ENCODE measurements at places on chromosomes 11 and 22.

- DNase-seq, result no peak
Observed at GRCh38 chr22:44196241-44196640, 15.5 kb downstream of the PARVG start.

DNA sequence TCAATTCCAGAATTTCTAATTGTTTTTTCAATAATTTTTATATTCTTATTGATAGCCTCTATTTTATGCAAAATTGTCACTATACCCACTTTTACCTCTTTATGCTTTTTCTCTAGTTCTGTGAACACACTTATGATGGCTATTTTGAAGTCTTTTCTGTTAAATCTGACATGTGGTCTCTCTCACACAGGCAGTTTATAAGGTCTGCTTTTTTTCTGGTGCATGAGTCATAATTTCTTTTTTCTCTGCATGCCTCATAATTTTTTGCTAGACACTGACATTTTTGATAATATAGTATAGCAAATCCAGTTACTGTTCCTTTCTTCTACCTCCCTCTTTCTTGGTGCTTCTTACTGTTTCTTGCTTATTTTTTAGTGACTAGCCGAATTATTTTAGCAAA is 36.0 kb downstream of the ZBTB44 start:
- DNase-seq, result no peak

GRCh38 chr11:129375751-129376657 is at the start of gene BARX2:
TSS of gene BARX2 (plus strand) at chr11:129375848. CDS start at chr11:129376036, 188 bp downstream.
- no peak for DNase-seq

DNA sequence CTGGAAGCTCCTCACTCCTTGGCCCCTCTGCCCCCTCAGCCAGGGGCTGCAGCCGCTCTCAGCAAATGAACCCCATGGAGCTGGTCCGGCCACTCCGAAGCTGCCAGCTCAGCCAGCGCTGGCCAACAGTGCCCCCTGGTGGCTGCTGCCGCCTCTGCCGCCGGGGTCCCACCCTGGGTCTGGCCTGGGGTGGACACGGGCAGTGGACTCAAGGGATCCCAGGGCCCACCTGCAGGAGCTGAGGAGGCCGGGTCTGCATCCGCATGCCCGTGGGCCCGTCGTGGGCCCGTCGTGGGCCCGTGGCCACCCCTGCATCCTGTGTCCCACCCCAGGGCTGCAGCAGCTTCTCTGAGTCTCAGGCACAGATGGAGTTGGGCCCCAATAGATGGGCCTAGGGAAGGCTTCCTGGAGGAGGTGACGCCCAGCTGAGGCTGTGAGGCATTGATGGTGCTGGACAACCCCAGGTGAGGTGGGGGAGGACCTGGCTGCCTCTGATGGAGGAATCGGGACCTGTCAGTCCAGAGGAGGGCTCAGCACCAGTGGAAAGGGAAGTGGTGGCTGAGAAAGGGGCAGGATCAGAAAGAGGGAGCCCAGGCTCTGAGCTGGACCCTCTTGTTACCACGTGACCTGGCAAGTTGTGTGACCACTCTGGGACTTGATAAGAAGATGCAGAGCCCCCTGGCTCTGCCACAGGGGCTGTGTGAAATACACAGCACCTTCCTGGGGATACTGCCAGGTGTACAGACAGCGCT is 522.3 kb downstream of the BRD1 start:
- DNase-seq, result peak; percentile 13

- no peak for DNase-seq
Observed at GRCh38 chr22:23122992-23123803, 18.6 kb downstream of the RSPH14 start.

GRCh38 chr22:42929838-42930155 is 72.7 kb upstream of the ARFGAP3 start:
- DNase-seq, result no peak

DNA sequence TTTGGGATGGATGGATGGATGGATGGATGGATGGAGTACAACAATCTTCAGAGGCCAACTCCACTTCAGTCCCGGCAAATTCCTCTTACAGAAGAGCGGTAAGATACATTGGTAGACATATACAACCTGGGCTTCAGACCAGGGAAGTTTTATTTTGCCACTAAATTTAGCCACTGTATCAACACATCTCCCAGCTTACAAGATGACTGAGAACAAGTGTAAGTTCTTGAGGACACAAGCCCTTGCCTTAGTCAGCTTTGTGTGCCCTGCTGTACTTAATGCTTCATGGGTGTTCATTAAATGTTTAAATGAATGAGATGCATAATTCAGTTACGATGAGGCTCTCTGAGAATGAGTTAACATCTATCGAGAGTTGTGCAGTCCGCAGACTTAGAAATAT is 127.7 kb downstream of the COMMD9 start:
- no peak for DNase-seq

DNA sequence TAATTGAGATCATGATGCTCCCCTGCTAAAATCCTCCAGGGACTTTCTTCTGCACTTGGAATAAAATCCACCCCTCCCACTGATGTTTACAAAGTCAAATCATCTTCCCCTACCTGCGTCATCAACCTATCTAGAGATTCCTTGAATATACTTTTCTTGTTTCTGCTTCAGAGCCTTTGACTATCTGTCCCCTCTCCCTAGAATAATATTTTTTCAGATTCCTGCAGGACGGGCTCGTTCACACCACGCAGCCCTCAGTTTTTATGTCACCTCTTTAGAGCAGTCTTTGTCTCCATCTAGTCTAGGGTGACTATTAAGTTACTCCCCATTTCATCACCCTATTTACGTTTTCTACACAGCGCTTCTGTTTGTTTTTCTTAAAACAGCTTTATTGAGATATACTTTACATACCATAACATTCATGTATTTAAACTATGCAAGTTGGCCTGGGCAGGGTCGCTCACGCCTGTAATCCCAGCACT is 94.8 kb upstream of the SESN3 start:
- DNase-seq, result peak; percentile 54

DNA sequence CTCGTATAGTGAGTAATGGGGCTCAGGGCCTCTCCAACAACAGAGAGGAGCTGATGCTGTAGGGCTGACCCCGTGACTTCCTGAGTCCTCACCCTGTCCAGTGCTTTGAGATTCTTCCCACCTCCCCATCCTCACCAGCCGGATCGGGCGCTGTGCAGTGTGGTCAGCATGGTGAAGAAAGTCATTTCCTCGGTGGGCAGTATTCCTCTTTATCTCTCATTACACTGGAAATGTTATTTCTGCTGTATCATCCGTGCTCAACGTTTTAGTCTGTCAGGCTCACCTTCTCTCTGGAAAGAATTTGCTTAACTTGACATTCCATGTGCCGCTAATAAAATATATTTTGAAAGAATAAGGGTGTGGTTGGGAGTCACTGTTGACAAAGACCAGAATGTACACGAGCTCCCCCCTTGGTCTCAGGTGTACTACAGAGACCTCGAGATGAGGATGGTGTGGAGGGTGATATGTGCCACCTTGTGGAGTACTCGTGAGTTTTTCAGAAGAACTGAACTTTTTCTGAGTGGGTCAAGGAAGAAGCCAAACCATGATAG is 25.7 kb upstream of the SCGB1A1 start:
- no peak for DNase-seq

- no peak for DNase-seq
Observed at GRCh38 chr22:36077271-36077670, 48.6 kb upstream of the RBFOX2 start.

DNA sequence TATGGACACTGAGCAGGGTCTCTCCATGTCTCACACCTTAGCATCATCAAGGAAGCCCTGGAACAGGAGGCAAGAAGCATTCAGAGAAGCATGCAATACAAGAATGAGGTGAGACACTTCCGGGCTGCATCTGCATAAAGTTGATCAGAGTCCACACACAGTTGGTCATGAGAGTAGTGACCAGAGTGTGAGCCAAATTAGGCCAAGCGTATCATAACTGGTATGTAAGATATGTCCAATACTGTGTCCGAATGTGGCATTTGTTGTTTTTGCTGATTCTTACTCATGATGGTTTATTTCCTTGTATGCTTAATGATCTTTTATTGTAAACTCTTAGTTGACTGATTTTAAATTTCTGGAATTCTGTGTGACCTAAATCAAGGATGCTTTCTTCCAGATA is 315.7 kb downstream of the INSC start:
- DNase-seq, result no peak

- no peak for DNase-seq
Observed at GRCh38 chr11:46050003-46050461, 71.2 kb downstream of the PHF21A start.

DNA sequence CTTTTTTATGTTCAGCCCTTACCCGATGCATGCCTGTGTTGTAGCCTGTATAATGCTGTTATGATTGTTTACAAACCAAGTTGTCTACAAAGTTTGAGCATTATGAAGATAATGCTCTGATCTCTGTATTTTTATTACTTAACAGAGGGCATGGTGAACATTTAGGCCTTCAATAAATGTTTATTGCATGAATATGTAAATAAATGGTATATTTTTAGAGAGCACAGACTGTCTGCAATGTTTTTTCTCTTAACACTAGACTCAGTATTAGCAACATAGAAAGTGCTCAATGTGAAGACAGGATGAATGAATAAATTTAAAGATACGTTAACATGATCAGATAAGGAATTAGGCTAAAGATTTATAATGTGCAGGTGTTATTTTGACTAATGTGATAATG is 130.9 kb downstream of the UVRAG start:
- DNase-seq, result no peak

DNA sequence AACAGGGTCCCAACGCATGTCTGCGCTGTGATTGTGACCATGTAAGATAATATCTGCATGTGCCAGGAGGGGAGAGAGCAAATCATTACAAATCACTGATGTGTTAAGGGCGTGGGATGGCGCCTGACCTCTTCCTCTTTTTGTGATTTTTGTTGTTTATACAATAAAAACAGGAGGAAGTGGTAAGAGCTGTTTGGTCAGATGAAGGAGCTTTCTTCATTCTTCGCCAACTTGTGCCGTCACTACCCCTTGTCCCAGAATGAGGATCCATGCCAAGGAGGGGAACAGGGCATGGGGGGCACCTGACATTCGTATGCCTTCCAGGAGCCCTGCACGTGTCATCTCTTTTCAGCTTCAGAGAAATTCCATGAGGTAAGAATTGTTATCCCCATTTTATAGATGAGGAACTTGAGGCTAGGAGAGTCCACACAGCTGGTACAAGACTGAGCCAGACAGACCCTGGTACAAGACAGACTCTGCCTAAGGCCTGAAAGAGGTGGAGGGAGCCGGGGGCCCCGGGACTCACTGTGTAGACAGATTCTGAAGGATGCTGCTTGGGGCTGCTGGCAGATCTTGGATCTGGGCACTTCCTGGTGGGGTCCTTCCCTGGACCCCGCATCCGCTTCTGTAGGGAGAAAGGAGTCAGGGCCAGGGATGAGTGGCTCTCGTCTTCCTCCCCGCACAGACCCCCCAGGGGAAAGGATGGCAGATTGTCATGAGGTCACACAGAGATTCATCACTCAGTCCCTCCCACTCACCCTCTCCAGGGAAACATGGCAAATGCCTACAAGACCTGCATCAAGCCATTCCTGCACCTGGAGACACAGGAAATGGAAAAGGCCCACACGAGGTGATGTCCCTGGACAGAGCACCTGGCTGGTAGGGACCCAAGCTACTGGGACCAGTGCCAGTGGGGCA is 34.6 kb downstream of the NFAM1 start:
- no peak for DNase-seq

DNA sequence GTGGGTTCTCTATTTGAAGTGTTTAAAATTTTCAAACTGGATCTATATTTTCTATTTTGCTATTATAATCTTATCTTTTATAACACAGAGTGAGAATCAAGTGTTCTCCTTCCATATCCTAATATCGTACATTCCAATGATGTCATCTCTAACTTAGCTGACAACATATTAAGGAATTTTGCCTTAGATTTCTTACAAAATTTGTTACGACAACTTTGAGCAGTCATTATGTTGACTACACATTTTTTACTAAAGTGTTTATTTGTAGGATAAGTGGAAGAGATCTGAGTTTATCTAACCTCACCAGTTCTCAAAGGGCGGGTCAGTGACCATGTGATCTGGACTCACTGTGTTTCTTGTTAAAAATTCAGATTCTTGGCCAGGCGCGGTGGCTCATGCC is 12.7 kb downstream of the BTG4 start:
- no peak for DNase-seq

GRCh38 chr22:33648478-33648877 is 271.8 kb downstream of the LARGE1 start:
- DNase-seq, result no peak

GRCh38 chr11:7449841-7450214 is 35.5 kb upstream of the OLFML1 start:
- no peak for DNase-seq

- no peak for DNase-seq
Observed at GRCh38 chr22:23112472-23113012, 29.2 kb downstream of the RSPH14 start.

GRCh38 chr11:11396301-11397035 is 43.4 kb upstream of the CSNK2A3 start:
- DNase-seq, result no peak

DNA sequence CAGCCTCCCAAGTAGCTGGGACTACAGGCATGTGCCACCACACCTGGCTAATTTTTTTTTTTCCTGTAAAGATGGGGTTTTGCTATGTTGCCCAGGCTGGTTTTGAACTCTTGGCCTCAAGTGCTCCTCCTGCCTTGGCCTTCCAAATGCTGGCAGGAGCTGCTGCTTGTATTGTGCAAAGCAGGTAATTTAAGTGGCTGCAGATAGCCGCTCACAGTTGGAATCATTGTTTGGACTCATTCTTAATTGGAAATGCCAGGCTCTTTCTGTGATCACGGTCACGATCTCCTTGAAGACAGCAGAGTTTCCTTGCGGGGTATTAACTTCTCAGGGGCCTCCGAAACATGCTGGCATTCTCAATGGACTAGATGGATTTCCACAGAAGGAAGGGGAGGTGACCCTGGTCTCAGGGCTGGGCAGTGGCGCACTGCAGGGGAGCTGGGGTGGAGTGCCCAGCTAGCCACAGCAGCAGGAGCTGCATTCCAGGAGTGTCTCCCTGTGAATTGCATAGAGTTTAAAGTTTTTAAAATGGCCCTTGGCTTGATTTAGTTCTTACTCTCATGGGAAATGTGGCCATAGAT is 136.1 kb downstream of the MORC2 start:
- no peak for DNase-seq

DNA sequence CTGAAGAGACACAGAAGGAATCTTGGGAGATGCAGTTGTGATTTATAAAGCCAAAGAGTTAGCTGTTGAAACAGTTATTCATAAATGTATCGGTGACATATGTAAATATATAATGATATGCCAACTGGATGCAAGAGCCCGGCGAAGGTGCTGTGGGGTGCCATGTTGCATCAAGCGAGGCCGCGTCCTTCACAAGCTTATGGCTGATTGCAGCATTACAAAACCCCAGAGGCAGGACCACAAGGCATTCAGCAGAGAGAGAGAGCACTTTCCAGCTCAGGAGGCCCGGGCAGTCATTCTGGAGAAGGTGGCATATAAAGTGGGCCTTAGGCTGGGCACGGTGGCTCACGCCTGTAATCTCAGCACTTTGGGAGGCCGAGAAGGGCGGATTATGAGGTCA is 65.6 kb downstream of the LARGE1 start:
- DNase-seq, result no peak

- no peak for DNase-seq
Observed at GRCh38 chr11:47257517-47258316, at the start of gene NR1H3. TSS of gene NR1H3 (plus strand) at chr11:47257996. CDS start at chr11:47259217, 1,221 bp downstream.

GRCh38 chr11:126510621-126511370 is 155.3 kb downstream of the ST3GAL4 start:
- no peak for DNase-seq

Data from NCI-H2171 (cell line).